C1 segment of cervical spinal cord (tissue), 14 donors: ENCODE measurements at places on chromosomes 3 and 15.

- DNase-seq: no peak
Observed at GRCh38 chr15:100887211-100887913, 7.7 kb downstream of the ALDH1A3 start.

DNA sequence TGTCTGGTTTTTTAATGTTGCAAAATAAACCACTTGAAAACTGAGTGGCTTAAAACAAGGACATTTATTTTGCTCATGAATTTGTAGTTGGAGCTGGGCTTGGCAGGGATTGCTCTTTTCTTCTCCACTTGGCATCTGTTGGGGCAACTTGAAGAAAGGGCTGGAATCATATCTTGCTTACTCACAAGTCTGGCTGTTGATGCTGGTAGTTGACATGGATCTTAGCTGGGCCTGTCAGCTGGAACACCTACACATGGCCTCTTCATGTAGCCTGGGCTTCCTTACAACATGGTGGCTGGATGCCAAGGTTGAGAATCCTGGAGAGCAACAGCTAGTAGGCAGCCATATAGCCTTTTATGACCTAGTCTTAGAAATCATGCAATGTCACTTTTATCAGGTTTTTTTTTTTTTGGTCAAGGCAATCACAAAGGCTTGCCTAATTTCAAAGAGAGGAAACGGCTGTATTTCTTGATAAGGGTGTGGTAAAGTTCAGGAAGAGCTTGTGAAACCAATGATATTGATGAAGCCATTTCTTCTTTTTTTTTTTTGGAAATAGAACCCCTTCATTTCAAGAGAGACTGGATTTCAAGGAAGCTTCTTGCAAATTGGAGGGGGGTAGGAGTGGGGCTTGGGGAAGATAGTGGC, 262.1 kb downstream of the IL20RB start:
- no peak for DNase-seq

DNA sequence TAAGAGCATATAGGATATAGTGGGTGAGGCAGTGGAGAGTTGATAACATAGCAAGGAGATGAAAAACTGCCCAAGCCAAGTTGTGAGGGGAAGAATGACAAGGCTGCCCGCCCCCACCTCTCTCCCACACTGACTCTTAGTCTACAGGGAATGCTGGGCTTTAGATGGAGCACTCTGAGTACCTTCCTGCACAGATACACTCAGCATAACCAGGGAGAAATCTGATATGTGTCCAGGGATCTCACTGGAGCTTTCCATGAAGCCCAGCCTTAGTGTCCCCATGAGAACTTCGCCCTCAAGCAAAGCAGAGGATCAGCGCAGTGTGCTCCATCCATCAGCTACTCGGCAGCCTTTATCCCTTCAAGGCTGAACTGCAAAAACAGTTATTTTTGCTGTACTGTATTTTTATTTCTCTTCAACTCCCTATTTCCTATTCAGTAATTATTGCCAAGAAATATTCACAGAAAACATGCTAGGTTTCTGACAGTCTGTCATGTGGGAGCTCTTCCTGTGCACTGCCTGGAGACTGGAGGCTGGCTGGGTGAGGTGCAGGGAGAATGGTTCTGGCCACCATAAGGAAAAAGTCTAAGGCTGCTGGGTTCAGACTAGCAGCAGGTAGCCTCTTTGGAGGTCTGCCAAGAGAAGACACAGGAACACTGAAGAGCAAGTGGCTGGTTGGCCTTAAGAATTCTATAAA, 475.2 kb upstream of the PPP2R3A start:
- DNase-seq: no peak

GRCh38 chr3:137264071-137264820, 306.5 kb downstream of the IL20RB start:
- no peak for DNase-seq

DNA sequence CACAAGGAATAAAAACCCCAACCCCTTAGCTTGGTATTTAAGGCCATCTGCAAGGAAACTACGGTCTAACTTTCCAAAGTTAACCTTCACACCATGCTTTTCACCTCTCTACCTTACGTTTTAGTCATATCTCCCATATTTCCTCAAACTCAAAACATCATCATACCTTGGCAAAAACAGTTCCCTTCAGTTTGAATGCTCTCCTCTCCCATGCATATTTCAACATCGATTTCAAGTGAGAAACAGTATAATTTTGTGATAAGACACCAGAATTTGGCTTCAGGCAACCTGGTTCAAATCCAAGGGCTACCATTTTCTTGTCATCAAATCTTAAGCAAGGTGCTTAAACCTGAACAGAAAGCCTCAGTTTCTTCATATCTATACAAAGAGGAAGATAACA, 108.2 kb downstream of the THRB start:
- DNase-seq: no peak
